ENCODE measurements at places on chromosomes 6 and 20.

DNA sequence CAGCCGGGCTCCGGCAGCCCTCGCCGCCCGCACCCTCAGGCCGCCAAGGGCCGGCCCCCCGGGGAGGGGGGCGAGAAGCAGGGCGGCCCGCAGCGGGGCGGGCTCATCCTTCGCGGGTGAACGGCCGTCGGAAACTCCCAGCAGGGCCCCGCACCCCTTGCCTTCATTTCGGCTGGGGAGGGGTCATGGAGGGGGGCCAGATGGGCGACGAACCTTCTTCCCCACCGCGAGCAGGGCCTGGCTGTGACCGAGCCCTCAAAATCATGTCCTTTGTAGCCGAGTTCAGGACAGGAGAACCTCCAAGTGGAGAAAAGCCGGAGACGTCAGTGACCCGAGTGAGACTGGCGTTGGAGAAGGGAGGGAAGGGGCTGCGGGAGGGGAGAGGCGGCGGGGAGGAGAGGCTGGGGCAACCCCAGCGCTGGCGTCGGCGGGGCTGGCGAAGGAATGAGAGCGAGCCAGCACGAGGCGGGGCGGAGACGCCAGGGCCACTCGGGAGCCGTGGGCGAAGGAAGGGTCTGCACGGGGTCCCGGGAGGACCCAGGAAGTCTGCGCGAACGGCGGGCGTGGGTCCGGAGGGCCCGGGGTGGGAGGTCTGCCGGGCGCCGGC, 571 bp upstream of the FOXC1 start:
- peaks cover 84% of the 10 kb centered on the region for H3K4me1 ChIP-seq
- DNase-seq = no peak
- peaks cover 56% of the 10 kb centered on the region for H3K27me3 ChIP-seq
- peak overlapping the region; percentile 68 for H3K4me3 ChIP-seq
- no peaks in the 10 kb centered on the region for H3K36me3 ChIP-seq

DNA sequence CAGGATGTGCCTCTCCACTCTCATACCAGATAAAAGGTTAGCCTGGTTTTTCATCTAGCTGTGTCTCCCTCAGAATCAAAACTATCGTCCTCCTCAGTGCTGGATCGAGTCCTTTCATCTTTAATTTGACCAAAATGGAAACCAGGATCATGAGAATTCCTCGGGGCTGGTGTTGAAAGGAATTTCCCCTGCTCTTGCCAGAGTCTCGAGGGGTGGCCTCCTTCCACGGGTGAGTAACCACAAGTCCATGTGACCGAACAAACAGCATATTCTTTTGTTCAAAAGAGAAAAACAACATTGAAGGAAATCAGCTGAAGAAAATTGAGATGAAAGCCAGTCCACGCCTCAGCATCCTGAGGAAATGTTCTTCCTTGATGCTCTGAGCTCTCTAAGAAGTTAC, 165.9 kb upstream of the CDYL start:
- peak overlapping the region; percentile 46 for H3K27ac ChIP-seq
- H3K27me3 ChIP-seq = no peaks in the 10 kb centered on the region
- no peak overlapping the region for H3K4me3 ChIP-seq
- no peaks in the 10 kb centered on the region for H3K4me1 ChIP-seq

DNA sequence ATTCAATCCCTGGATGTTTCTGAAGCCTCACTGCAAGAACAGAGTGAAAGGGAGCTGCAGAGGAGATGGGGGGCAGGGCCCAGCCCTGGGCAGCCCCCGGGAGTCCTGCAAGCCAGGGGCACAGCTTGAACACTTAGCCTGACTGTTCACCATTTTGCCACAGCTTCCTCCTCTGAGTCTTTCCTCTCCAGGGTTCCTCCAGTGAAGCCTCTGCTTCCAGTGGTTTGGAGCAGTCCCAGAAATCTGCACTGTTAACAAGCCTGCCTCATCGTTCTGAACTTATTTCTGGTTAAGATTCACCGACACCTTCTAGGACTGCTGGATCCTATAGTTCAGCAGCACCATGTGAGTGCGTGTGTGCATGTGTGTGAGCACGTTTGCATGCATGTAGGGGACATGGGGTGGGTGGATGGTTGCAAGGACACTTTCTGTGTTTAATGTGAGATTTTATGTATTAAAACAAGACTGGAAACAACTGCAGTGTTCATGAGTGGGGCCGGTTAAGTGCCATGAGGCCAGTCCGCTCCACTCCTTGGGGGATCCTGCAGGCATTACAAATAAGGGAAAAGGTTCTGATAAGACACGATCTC, 24.6 kb downstream of the CEBPB start:
- H3K4me1 ChIP-seq = peaks cover 13% of the 10 kb centered on the region
- no peak overlapping the region for H3K4me3 ChIP-seq
- H3K27me3 ChIP-seq = no peaks in the 10 kb centered on the region
- H3K36me3 ChIP-seq = no peaks in the 10 kb centered on the region
- DNase-seq = no peak

- H3K4me3 ChIP-seq = no peak overlapping the region
- peaks cover 19% of the 10 kb centered on the region for H3K4me1 ChIP-seq
- peaks cover 9% of the 10 kb centered on the region for H3K36me3 ChIP-seq
- no peak for DNase-seq
- no peaks in the 10 kb centered on the region for H3K27me3 ChIP-seq
Observed at GRCh38 chr6:118578617-118579016, 30.5 kb downstream of the PLN start.

GRCh38 chr6:87668013-87668412, 34.0 kb downstream of the AKIRIN2 start:
- no peak overlapping the region for H3K27ac ChIP-seq
- H3K27me3 ChIP-seq = no peaks in the 10 kb centered on the region
- peaks cover 8% of the 10 kb centered on the region for H3K4me1 ChIP-seq
- no peak overlapping the region for H3K4me3 ChIP-seq
- H3K36me3 ChIP-seq = peaks cover 51% of the 10 kb centered on the region
- DNase-seq = no peak

Data from stomach (tissue), 19 donors.